ENCODE measurements at places on chromosomes 2 and 18.

DNA sequence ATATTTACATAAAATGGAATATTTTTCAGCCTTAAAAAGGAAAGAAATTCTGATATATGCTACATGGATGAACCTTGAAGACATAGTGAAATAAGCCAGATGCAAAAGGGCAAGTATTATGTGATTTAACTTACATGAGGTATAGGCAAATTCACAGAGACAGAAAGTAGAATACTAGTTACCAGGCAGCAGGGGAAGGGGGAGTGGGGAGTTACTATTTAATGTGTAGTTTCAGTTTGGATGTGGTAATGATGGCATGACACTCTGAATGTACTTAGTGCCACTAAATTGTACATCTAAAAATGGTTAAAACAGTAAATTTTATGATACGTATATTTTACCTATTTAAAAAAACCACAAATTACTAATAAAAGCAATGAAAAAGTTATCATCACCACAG is 12.1 kb downstream of the METTL4 start:
- DNase-seq, result no peak

DNA sequence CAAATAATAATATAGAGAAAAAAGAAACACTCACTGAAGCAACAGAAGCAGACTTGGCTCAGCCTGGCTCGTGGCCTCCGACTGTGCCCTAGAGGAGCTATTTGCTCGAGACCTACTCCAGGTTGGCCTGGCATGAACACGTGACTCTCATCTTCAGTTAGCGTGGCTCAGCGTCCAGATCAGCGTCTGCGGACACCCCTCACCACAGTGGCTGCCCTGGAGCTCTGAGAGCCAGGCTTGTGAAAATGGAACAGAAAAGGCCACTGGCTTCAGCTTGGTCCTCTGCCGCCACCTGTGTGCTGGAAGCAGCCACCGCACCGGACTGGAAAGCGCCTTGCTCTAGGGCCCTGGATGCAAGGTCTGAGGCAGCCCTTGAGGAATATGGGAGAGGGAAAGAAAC is 1184.0 kb upstream of the GYPC start:
- DNase-seq, result no peak

GRCh38 chr2:37843556-37843955 is 81.5 kb upstream of the RMDN2 start:
- no peak for DNase-seq

DNA sequence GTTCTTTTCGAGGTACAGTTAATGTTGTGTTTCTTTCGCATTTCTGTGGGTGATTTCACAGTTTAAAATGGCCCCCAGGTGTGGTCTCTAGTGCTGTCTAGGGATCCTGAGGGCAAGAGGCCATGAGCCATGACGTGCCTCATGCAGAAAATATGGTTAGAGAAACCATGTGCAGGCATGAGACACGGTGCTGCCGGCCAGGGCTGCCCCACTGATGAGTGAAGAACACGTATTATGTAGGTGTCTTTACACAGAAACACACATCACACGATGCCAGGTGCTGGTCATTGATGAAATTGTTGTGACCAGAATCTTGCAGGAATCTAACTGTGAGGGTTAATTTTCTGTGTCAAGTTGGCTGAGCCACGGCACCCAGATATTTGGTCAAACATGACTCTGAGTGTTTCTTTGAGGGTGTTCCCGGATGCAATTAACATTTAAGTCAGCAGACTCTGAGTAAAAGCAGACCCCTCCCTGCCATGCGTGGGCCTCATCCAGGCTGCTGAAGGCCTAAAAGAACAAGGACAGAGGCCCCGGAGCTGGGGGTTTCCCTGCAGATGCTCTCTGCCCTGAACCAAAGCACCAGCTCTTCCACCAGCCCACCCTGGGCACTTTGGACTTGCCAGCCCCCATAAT is 463.0 kb upstream of the MYT1L start:
- no peak for DNase-seq

- DNase-seq, result no peak
These were observed 149.5 kb downstream of the CCBE1 start for GRCh38 chr18:59547581-59548182.

DNA sequence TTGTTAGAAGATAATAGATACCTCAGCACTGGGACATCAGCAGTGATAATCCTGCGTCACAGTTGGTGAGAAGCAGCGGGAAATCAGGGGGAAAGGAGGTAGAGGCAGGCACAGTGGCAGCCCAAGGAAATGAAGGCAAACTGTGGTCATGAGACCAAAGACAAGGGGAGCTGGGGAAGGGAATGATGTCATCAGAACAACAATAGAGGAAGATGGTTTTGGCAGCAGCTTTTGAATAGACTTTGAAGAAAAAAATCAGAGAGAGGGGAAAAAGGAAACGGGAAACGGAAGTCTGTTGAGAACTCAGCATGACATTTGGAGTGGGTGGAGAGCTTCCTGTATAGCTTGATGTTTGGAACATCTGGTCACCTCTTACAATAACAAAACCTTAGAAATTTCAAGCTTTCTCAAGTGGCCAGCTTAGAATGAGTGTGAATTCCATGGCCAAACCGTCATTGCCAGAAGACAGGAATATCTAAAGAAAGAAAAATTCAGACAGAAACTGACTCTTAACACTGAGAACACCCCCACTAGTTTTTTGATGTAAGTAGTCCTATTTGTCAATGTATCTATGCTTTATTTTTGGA is 18.4 kb upstream of the YES1 start:
- no peak for DNase-seq

GRCh38 chr2:33216508-33217182 is 259.8 kb upstream of the RASGRP3 start:
- no peak for DNase-seq

DNA sequence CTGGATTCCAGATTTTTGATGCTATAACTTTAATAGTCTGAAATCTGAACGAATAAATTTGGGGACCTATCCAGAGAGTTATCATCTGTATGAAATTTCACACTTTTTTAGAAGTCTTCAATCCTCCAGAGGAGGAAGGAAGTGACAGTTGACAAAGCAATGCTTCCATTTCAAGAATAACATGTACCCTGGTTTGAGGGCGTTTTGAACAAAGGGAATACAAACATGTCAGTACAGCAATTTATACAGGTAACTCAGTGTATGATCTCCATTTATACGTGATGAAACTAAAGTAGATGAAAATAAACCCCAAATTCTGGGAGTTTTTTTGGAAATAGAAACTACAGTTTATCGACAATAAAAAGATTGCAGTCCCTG is 42.2 kb downstream of the CIB4 start:
- DNase-seq, result no peak

GRCh38 chr18:76451396-76452331 is 43.4 kb downstream of the ZNF516 start:
- DNase-seq, result no peak

DNA sequence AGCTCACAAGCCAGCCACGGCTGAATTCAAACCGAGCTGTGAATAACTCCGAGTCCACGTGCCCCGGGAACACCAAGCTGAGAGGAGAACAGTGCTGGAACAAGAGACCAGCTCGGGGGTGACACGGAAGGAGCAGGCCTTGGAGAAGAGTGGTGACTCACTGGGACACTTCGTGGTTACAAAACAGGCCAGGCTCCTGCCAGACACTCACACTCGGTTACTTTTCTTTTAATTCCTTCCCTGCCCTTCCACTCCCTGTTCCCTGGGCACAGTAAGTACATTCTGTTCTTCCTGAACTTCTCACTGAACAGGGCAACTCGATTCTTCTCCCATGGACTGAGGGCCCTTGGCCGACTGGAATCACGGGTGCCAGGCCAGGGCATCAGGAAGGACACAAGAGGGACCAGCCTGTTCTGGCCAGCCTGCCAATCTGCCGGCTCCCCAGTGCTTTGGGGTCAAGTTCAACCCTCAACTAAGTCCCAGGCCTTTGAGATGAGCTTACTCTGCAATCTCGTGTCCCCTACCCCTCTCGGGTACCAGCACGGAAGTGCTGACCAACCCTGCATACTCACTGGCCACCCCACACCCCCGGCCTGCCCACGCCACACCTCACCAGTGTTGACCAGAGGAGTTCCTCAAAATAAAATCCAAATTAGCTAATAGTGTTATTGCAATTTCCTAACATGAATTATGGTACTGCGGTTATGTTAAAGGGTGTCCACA is 87.5 kb downstream of the TFCP2L1 start:
- DNase-seq, result no peak

GRCh38 chr2:54524226-54524991 is 68.3 kb downstream of the SPTBN1 start:
- DNase-seq, result peak; percentile 23

GRCh38 chr2:115609978-115610377 is 1167.5 kb downstream of the DPP10 start:
- DNase-seq, result no peak

GRCh38 chr2:14235667-14236066 is 396.9 kb upstream of the LRATD1 start:
- no peak for DNase-seq

GRCh38 chr18:75049455-75049789 is 159.5 kb downstream of the PTGR3 start:
- DNase-seq, result no peak

GRCh38 chr2:152743002-152743401 is 24.6 kb downstream of the ARL6IP6 start:
- no peak for DNase-seq

GRCh38 chr2:39728941-39729351 is 50.1 kb downstream of the THUMPD2 start:
- DNase-seq, result peak; percentile 12

- no peak for DNase-seq
These were observed 43.2 kb upstream of the MAPRE3 start for GRCh38 chr2:26927221-26927620.

DNA sequence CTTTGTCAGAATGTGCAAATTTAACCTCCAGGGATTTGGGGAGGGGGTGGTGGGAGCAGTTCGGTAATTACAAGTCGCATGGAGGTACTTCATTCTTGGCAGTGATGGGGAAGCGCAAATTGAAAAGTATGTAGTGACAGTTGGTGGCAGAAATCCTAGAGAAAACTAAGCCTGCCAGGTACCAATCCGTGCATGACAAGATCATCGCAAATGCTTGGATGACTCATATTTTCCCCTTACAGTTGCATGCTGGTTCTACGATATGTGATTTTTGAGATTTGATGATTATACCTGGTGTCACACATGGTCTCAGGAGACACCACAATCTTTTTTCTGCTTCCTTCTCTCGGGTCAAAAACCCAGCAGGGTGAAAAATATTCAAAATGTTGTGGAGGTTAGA is 479.7 kb upstream of the ID2 start:
- no peak for DNase-seq

DNA sequence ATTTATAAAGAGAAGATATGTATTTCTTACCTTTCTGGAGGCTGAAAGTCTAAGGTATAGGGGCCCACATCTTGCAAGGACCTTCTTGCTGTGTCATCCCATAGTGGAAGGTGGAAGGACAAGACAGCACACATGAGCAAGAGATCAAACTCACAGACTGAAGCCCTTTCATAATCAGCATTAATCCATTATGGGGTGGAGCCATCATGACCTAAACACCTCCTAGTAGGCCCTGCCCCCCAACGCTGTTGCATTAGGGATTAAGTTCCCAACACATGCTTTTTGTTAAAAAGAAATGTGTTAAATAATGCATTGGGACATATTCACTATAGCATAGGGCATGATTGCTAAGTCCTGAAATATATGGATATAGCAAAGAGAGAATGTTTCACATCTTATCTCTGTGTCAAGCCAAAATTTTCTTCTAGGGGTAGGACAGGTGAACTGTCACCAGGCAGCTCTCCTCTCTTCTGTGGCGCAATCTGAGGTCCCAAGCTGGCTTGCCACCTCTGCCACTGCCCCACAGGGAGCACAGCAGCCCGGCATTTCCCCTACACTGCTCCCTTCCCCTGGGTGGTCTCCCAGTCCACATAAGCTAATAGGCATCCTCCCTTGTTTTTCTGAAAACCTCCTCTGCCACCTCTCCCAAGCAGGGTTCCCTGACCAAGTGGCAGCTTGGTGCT is 8.3 kb upstream of the CTIF start:
- no peak for DNase-seq

DNA sequence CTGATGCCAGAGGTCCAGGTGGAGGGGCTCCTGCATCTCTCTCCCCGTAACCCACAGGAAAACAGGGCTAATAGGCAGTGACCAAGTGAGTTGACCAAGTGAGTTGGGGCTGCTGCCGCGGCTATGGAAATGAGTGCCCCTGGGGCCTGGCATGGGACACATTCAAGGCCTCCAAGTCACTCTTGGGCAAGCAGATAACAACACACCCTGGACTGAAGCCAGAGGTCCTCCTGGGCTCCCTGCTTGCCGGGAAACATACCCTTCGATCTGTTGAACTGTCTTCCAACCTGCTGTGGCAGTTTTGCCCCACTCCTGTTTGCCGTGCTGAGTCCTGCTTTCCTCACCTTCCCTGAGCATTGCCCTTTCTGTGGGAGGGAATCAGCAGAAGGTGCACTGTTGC is 89.2 kb downstream of the LIPG start:
- no peak for DNase-seq

GRCh38 chr2:14143435-14143834 is 489.1 kb upstream of the LRATD1 start:
- no peak for DNase-seq

DNA sequence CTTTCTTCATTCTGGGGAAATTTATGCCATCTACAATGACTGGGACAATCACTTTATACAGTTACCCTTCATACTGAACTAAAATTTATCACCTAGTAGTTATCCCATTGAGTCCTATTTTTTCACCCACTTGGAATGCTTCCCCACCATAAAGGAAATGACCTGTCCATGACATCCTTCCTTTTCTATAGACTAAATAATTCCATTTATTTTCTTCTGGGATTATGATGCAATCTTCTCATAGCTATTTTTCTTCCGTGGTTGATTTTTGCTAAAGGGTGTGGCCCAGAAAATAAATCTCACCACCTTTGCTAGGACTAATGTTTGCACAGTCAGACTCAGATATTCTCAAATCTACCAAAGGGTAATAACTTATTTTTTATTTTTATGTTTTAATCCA is 186.1 kb upstream of the NRXN1 start:
- DNase-seq, result no peak

DNA sequence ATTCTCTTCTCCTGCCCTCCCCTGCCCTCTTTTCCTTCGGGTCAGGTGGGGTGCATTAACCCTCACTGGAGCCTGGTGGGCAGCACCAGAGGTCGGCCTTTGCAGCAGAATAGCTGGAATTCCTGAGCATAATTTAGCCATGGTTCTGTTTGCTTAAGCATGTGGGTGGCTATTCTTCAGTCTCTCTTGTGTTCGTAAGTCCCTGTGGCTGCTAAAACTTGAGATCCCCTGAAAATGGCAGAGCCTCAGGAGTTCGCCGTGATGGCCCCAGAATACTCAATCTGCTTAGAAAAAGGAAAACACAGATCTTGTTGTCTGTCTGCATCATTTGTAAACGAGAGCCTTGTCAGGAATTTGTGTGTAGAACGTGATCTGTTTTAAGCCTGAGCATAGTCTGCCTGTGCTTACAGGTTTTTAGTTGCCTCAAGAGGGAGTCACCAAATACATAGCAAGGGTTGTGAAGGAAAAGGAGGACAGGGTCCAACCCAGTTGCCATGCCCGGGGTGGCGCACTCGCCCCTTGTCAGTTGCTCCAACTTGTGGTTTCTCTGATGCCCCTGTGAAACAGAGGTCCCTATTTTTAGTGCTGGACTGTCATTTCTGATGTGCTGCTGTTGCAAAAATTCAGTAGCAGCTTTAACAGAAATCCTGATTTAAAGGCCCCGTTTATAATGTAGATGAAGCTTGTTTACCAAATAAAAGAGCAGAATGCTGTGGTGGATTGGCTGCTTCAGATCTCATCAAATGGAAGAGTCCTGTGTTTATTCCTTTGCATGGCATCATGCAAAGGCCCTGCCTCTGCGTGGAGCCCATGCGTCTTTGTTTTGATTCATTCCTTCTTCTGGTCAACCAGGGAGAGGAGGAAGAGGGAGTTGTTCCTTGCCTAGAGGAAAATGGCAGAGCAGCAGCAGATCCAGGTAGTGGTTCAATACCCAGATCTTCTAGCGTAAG is 74.8 kb downstream of the WDSUB1 start:
- DNase-seq, result no peak
